Ovary (tissue), 10 donors: ENCODE measurements at places on chromosomes 2 and 18. TPM values are rescaled to one million over a fixed set of nuclear protein-coding genes. Genes with fewer than 3 reads are reported as not detected.

DSG4 gene
- not detected for total RNA-seq

CDCA7 gene
- 0.56 TPM for total RNA-seq

TRABD2A gene
- total RNA-seq = 24.3 TPM

ASIC4 gene
- total RNA-seq = not detected

TMEM200C gene
- total RNA-seq = 0.80 TPM

GPR39 gene
- not detected for total RNA-seq

GLI2 gene
- 6.9 TPM for total RNA-seq

SLC38A11 gene
- total RNA-seq = not detected

MC2R gene
- 0.05 TPM for total RNA-seq

NLRC4 gene
- 0.15 TPM for total RNA-seq

DLGAP1 gene
- 2.4 TPM for total RNA-seq

CCBE1 gene
- total RNA-seq = 43.9 TPM

FZD7 gene
- total RNA-seq = 29.8 TPM

TMEM37 gene
- 11.6 TPM for total RNA-seq

FABP1 gene
- not detected for total RNA-seq

KRTCAP3 gene
- 3.3 TPM for total RNA-seq

POTEI gene
- 0.60 TPM for total RNA-seq
